ENCODE measurements at places on chromosomes 2 and 18.

- no peak for DNase-seq
These were observed 8.6 kb upstream of the L3MBTL4 start for GRCh38 chr18:6423289-6423688.

DNA sequence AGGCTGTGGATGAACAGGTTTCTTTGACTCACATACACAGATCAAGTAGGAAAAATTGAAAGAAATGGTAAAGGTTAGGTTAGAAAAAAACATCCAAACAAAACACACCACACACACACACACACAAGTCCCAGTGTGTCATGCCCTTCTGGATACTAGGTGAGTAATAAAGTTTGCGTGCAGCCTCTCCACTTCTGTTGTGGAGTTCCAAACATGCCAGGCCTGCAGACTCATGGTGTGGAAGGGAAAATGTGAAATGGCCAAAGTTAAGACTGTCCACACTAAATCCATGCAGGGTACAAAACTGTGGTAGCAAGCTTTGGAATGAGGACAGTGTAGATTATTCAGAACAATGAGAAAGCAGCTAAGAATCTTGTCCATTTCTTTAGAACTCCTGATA lies 114.6 kb downstream of the IKZF2 start:
- no peak for DNase-seq

DNA sequence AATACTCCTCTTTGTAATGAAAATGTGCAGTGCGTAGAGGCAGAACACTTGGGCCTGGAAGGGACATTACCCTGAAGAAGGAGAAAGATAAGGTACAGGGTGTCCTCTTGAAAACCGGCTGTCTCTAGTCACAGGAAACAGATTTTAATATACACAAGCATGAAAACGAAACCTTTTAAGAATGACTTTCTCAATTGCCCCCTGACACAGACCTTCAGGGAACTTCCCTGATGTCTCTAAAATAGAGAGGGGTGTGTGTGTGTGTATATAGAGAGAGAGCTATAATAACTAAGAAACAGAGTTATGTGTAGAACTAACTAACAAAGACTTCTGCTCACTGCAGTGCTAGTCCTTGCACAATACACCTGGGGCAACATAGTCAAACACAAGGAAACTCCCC lies 780.0 kb downstream of the CNTNAP5 start:
- no peak for DNase-seq

- peak; percentile 16 for DNase-seq
These were observed 31.1 kb downstream of the NAB1 start for GRCh38 chr2:190679813-190680591.

DNA sequence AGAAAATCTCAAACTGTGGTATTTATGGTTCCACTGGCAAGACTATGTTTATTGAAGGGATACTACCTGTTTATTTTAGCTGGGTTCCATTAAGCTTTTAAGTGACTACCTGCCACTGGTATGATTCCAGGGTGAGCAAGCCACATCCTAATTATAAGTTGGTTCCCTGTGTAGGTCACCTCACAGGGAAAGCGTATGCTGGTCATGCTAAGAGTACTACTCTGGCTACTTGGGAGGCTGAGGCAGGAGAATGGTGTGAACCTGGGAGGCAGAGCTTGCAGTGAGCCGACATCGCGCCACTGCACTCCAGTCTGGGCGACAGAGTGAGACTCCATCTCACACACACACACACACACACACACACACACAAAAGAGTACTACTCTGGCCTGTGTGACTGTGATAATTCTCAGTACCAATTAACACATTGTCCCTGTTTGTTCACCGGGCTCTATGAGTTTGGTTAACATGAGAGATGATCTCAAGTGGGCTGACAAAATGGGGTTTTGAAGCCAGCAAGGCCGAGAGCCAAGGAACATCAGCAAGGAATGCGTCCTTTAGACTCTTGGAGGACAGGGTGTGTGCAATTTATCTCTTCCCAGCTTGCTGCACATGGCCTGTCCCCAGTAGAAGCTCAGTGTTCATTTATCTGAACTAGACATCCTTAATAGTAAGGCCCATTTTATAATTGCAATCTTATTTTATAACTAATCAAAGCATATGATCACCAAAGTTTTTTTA lies 15.2 kb upstream of the ITSN2 start:
- no peak for DNase-seq

GRCh38 chr2:144944546-144945220 lies 424.8 kb upstream of the ZEB2 start:
- DNase-seq: no peak

DNA sequence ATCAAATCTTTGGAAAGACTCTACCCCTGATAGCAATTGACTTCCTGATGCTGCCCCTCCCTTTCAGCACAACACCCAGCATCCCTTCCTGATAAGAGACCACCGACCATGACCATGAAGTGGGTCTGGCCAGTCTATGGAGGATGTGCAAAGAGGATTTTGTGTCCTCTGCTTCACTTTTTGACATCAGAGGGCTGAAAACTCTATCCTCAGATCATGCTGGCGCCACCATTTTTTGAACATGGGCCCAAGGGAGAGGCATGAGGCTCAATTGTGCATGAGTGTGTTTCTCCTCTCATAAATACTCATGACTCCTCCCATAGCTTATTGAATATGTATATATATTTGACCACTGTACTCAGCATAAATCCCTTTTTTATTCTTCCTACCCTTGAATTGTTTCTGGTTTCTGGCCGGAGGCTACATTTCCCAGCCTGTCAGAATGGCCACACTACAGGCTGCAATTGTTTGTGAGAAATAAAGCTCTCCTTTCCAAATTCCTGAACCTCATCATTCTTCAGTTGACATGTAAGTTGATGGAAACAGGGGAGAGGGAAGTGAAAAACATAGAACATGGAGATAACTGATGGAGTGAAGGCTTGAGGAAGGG lies 314.1 kb downstream of the MYCN start:
- DNase-seq: no peak

GRCh38 chr2:95261602-95262001 lies 12.6 kb upstream of the PROM2 start:
- peak; percentile 85 for DNase-seq

DNA sequence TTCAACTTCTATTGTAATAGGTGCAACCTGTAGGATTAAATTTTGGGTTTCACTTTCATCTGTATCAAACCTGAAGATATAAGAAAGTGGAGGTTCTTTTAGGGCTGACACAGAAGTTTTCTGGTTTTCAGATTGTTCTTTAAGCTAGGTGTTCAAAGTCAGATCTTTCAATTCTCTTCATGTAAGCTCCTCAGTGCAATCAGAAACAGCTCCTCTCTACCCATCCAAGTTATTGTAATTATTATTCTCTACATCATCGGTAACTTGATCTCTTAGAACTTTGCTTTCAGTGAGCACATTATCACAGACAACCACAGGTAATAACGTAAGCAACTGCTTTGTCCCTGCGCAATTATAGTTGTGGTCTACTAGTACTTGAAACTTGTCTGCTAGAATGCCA lies 179.4 kb downstream of the MYCN start:
- no peak for DNase-seq

GRCh38 chr2:218605432-218605831 lies 2.3 kb upstream of the PLCD4 start:
- no peak for DNase-seq

DNA sequence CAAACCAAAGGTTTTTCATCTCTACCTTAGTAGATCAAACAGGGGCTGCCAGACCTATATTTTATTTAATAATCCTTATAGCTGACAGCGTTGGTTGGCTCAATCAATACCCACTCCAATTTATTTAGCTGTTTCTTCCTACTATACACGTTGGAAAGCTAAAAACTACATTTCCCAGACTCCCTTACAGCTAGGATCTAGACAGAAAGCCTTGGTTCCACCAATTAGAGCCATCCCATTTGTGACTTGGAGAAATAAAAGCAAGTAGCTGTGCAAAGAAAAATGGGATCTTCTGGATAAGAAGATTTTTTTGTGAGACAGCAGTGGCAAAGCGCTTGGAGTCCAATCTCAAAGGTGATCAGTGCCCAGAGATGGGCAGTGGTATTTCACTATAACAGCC lies 331.3 kb upstream of the MEIS1 start:
- no peak for DNase-seq

DNA sequence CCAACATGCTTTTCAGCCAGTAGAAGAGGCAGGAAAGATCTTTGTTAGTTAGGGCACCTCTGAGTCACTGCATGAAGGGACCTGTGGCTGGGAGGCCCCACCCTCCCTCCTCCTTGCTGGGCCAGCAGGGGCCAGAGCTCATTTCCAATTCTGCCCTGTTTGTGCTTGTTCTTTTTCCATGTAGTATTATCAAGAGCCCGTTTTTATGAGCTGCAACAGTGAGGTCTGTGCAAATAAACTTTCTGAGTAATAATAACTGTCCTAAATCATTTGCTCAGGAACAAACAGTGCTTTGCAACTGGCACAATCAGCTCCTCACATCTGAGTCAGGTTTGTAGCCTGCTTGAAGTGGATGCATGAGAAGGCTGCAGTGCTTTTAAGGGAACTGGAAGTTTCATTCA lies 128.0 kb downstream of the ARL4C start:
- DNase-seq: no peak

GRCh38 chr18:2976218-2977132 lies 36.5 kb downstream of the LPIN2 start:
- DNase-seq: no peak

- no peak for DNase-seq
These were observed 187.3 kb downstream of the CAMKMT start for GRCh38 chr2:44549099-44549471.

GRCh38 chr18:63147973-63148372 lies 171.6 kb downstream of the BCL2 start:
- no peak for DNase-seq

DNA sequence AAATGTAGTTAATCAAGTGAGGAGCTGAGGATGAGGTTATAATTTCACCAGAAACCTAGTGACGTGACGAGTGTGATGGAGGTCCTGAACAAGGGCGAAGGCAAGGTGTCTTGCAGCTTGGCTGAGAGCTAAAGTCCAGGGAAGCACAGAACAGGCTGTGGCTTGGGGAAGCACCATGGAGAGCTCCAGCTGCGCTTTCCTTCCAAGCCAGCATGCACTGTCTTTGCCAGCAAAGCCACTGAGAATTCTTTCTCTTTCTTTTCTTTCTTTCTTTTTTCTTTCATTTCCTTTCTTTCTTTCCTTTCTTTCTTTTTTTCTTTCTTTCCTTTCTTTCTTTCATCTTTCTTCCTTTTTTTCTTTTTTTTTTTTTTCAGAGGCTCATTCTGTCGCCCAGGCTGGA lies 239.3 kb downstream of the FBXO15 start:
- no peak for DNase-seq

DNA sequence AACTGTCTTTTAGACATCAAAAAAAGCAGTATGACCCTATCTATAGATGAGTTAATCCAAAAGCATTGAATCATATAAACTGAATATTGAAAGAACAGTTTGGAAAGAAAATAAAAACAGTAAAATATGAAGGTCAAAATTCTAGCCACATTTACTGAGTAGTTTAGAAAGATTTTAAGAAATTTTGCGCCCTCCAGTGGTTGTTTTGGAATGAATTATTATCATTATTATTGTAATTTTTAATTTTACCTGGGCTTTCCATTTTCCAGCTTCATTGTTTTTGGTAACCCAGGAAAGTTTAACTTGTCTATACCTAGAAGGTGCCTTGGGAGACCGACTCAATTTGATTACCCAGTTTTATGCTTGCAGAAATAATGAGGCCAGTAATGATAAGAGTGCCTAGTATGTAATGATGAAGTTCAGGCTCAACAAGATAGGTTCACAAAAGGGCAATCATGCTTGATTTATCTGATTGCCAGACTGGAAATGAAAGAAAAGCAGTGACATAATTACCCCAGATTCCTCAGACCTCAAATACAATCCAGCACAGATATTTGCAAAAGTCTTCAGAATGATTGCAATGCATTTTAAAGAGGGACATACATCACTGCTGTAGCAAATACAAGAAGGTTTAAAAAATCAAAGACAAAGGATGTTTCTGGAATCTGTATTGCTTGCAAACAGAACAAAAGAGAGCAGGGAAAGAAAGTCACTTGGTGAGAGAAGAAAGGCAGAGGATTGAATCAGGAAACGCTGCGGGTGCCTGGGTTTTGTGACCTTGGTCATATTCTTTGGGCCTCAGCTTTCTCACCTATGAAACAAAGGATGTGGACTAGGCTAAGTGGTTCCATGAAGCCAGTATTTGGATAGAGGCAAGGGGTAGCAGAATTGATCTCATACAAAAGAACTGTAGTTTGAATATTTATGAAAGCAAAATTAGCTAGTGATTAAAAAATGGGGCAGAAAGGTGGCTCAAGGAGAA lies 153.8 kb downstream of the MAP2 start:
- DNase-seq: peak; percentile 30

DNA sequence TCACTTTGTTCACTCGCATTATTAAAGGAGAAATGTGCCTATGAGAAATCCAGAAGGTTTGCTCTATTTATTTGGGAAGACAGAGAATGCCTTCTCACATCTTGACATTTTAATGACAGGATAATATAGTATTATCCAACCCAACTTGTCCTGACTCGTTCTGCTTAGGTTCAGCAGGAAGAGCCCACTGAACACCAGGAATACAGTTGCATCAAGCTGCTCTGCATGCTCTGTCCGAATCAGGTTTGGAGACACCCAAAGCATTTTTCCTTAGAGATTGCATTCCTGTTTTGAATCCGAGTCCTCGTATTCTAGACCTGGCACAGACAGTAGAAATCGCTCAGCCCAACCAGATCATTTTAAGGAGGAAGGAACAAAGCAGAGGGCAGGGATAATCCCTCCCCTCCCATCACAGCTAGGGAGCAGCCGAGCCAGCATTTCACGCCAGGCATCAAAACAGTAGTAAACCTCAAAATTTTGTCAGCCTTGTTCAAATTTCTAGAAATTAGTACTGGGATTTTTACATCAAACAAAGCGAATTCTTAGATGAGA lies 837.4 kb upstream of the ID2 start:
- no peak for DNase-seq

- DNase-seq: no peak
These were observed 111.8 kb downstream of the STK39 start for GRCh38 chr2:168135630-168136029.

DNA sequence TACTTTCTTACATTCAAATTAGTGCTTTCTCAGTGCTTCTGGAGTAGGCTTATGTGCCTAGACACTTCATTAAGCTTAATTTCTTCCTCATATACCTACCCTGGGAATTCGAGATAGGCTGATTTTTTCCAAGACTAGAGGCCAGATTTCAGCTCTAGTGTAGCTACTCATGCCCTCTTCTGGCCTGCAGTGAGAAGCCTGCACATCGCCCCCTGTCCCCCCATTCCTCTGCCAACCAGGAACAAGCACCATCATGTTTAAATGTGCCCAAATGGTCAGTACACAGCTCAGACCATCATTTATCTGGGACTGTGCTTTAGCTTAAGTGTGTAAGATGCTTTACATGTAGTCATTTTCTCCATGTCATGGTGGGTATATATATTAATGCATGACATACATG lies 1218.8 kb upstream of the LRRTM1 start:
- DNase-seq: no peak

GRCh38 chr2:45616658-45617411 lies 5.8 kb upstream of the SRBD1 start:
- no peak for DNase-seq

GRCh38 chr18:74316257-74317170 lies 875 bp downstream of the C18orf63 start:
- no peak for DNase-seq

DNA sequence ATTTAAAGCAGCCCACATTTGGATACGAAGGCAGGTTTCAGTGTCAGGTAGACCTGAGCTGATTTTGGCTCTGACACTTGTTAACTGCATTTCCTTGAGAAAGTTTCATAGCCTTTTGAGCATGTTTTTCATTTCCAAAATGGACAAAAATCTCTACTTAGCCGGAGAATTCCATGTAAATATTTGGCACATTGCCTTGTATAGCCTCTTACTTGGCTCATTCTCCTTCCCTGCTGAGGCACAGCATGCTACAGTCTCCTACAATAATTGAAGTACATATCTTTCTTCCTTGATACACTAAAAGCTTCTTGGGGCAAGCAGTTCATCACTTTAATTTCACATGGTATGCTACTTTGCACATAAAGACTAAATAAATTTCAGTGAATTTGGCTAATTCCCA lies 772.2 kb upstream of the CHAC2 start:
- DNase-seq: no peak
